Muscle of back (tissue), 13 donors: ENCODE measurements at places on chromosomes 6 and 20.

GRCh38 chr20:1370548-1371110 is 22.2 kb downstream of the FKBP1A start:
- DNase-seq, result no peak

DNA sequence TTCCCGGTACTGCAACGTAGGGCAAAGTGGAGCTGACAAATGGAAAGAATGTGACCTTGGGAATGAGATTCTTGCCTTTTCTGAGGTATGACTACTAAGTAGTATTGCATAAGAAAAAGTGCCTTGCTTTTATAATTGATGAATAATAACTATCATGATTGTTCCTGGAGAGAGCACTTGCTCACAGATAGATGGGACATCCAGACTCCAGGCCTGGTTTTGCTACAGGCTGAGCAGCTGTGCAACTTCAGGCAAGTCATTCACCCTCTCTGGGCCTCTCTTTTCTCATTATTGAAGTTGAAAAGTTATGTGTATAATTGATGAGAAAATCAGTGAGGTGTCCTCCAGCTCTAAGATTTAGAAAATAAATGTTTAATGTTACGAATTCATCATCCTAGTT is 53.6 kb upstream of the MBOAT1 start:
- DNase-seq, result no peak

GRCh38 chr6:4582506-4583417 is 193.4 kb upstream of the CDYL start:
- no peak for DNase-seq

GRCh38 chr6:159389695-159390094 is 220.5 kb downstream of the FNDC1 start:
- no peak for DNase-seq

- DNase-seq, result no peak
Observed at GRCh38 chr6:57198926-57199636, 23.0 kb downstream of the RAB23 start.

GRCh38 chr20:25081730-25082497 is at the start of gene VSX1:
Gene VSX1, minus strand, starts transcription at chr20:25082141. Its CDS starts 45 bp downstream, at chr20:25082096.
- no peak for DNase-seq

- DNase-seq, result no peak
Observed at GRCh38 chr20:56587307-56588041, 41.6 kb upstream of the TFAP2C start.

DNA sequence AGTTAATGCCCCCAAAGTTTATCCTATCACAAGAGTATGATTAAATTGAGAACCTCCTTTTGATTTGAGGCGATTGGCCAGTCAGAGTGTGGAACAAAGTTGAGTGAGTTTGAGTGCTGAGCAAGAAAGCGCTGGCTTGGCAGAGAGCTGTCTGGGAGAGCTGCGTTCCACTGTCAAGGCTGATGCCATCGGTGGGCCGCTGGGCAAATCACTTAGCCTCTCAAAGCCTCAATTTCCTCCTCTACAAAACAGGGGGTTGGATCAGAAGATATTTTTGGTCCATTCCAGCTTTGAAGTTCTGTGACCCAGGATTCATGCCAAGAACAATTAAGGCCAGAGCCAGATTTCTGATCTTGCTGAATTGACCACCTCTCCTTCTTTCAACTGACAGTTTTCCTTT is 60.2 kb downstream of the TMEM242 start:
- DNase-seq, result no peak

GRCh38 chr20:56861590-56861989 is 232.5 kb downstream of the TFAP2C start:
- no peak for DNase-seq

- DNase-seq, result no peak
Observed at GRCh38 chr6:11362564-11362963, 130.1 kb upstream of the NEDD9 start.

DNA sequence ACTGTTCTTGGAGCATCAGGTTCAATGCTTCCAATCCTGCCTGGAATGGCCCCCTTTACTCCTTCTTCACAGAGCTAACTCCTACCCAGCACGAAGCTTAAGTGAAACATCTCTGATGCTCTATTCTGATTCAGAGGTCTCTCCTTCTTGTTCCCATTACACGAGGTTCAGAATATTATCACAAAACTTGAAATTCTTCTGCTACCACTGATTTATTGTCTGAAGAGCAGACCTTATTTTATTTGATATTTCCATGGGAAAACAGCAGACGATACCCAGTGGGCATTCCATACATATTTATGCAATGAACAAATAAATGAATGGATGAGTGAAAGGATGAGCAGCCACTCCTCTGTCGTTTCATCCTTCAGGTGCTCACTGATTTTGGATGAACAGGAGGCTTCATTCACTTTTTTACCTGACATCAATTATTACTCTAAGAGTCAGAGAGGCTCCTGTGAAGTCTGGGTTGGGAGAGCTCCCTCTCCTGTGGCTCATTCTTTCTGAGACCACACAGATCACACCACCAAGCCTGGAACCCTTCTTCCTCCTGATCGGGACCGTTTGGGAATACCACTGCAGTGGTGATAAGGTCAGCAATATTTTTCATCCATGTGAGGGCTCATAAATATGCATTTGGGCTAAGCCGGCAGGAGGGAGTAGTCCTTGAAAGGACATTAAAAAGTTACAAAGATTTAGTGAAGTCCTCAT is 25.8 kb downstream of the SMLR1 start:
- no peak for DNase-seq

DNA sequence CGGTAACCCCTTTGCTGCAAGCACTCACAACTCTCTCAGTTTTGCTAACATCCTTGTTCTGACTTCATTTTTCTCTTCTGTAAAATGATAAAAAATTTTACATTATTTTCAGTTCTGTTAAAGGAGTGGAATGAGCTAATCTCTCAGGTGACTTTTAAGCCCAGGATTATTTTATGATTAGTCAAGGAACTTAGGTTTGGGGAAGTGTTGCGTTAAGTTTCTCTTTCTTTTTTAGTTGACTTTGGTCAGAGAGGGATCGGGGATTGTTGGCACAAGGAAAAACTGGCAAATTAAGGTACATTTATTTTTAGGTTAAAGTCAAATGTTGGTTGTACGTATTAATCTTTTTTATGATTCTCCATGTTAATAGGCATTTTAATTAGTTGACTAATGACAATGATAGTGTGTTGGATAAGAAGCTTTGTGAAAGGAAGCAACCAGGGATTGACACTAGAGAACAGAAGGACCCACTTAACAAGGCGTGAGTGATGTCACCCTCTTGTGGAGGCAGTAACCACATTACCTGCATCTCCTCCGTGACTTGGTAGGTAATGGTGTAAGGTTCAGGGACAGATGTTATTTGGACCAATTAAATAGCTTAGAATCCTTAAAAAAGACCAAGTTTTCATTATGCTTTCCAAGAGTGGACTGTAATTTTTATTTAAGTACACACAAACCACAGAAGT is 31.6 kb downstream of the CD83 start:
- DNase-seq, result no peak

DNA sequence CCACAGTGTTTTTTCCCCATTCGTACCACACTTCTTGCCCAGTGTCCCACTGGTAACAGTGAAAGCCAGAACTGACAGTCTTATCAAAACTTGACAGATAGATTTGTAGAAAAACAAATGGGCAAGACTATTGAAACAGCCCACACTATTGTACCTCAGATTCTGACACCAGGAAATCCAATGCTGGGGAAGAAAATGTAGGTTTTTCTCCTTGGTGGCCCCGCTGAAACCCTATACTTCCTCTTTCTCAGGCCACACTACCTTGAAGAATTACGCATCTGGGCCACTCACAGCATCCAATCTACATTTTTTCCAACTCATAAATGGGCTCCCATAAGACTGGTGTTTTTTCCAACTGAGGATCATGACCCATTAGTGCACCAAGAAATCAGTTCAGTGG is 90.9 kb upstream of the HDDC2 start:
- no peak for DNase-seq
